Fibroblast of skin of left biceps (primary cell): ENCODE measurements at places on chromosomes 11 and 22.

DNA sequence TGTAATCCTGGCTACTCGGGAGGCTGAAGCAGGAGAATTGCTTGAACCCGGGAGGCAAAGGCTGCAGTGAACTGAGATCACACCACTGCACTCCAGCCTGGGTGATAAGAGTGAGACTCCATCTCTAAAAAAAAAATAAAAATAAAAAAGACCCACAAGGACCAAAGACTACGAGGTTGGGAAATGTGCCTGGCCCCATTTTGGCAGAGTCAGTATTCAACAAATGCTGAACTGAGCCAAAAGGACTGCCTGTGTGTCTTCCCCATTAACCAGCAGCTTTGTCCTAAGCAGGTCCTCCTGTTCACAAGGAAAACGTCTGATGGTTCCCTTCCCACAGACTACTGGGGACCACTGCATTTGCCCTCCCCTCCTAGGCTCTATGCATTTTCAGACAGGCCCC, 27.6 kb downstream of the ADORA2A start:
- no peak for DNase-seq

DNA sequence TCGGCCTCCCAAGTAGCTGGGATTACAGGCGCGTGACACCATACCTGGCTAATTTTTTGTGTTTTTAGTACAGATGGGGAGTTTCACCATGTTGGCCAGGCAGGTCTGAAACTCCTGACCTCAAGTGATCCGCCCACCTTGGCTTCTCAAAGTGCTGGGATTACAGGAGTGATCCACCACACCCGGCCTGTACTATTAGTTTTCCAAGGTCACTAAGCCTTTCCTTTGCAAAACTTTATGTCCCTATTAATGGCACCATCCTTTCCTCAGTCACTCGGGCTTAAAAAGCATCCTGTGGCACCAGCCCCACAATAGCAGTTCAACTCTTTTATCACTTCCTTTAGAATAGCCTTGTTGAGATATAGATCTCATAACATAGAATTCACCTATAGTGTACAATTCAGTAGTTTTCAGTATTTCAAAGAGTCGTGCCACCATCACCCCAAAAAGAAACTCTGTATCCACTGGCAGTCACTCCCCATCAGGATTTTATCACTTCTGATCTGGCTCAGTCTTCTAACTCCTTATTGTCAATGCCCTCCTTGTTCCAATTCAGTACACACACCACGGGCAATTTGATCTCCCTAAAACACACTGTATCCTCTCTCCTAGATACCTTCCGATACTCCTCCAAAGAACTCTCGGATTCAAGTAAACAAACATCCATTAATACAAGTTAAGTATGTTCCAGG, 921 bp upstream of the BCL2L13 start:
- no peak for DNase-seq

GRCh38 chr11:126393143-126393542, 37.7 kb downstream of the ST3GAL4 start:
- DNase-seq, result no peak

- DNase-seq, result no peak
These were observed 55.5 kb downstream of the FAM76B start for GRCh38 chr11:95734009-95734572.

DNA sequence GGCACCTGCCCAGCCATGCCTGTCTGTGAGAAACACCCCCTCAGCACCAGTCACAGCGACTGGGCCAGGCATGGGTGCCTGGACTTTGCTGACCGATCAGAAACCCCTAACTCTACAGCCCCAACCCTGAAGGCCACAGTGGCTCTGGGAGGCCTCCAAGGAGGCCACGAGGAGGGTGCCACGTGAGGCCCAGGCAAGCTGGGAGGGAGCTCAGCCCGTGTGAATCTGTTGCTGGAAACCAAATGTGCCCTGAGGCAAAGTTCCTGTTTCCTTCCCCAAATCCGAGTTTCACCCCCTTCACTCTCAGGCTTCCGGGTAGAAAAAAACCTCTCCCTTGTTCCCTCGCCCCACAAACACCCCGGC, 1.3 kb downstream of the UNC93B1 start:
- no peak for DNase-seq

DNA sequence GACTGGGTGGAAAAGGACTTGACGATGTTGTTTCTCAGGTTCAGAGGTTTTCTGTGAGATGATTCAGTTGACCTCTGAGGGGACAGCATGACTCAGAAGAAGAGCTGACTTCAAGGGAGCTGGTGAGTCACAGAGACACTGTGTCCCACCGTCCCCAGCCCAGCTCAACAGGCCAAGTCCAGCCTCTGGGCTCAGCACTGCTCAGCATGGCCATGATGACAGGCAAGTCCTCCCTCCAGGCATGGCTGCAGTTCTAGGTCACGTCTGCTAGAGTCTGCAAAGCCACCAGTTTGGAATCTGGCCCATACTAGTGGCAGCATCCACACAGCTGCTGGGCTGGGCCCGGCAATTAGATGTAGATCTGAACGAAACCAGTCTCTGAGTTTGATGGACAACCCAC, 12.9 kb downstream of the TRIM29 start:
- no peak for DNase-seq

- DNase-seq, result peak; percentile 85
These were observed 268.6 kb upstream of the SESN3 start for GRCh38 chr11:95499516-95500135.

DNA sequence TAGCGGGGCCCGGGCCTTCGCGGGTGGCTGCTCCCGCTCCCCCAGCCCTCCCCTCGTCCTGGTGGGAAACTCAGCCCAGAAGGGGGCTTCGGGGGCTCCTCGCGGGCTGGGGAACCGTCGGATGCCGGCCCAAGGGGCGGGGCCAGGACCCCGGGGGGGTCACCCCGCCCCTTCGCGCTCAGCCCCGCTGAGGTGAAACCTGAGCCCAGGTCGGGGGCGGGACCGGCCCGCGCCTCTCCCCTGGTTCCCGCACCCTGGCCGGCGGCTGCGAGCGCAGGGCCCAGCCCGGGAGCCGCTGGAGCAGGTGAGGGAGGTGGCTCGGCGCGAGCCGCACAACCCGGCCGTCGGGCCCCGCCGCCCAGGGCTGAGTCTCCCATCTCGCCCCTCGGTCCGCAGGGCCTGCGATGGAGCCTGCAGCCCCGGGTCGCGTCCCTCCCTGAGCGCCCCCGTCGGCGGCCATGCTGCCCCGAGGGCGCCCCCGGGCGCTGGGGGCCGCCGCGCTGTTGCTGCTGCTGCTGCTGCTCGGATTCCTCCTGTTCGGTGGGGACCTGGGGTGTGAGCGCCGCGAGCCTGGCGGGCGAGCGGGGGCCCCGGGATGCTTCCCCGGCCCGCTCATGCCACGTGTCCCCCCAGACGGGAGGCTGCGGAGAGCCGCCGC, at the start of gene LARGE2:
Gene LARGE2 (plus strand): TSS at position 232 of the 658 bp plus-strand sequence. CDS start 227 bp downstream, at position 459.
- DNase-seq, result no peak

- DNase-seq, result no peak
These were observed 11.1 kb downstream of the APOL5 start for GRCh38 chr22:35728639-35729308.

DNA sequence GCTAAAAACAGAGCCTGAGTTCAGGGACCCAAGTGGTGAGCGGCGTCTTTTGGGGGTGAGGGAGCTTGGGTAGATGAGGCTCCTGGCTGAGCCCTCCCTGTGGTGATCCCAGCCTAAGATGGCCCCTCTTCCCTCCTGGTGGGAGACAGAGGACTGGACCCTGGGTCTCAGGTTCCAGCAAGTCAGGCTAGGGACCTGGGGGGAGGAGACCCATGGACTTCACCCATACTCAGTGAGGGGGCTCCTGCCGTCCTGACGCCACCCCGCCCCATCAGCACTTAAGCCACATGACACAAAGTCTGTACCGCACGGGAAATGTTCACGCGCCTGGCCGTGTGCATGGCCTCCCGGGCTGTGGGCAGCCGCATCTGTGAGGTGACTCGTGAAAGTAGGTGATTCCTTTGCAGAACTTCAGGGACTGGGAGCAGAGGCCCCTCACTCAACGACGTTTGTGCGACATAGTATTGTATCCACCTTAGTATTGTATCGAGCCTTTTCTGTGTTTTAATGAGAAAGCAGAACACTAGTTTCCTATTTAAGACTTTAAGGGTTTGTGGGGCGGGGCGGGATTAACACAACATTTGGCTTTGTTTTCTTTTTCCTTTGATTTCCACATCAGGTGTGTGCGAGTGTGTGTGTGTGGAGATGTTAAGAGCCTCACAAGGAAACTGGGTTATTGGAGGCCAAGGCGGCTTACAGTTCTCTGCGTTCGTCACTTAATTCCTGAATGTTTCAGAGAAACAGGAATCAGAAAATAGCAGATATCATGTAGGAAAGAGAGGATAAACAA, 18.4 kb upstream of the TMEM191C start:
- no peak for DNase-seq

DNA sequence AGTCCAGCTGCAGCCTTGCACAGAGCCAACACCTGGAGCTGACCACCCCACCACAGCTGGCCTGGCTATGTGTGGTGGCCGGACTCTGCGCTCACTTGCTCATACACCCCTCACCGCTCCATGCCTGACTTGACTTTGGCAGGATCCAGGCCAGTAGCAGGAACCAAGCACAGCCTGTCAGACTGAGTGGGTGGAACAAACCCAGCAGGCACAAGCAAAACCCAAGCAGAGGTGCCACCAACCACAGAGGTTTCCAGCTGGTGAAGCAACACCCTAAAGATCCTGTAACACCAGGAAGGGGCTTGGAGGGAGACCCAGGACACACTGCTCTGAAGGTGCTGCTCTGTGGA, 44.9 kb upstream of the WNT11 start:
- no peak for DNase-seq

GRCh38 chr11:114216796-114217180, 79.4 kb upstream of the NNMT start:
- DNase-seq, result no peak

DNA sequence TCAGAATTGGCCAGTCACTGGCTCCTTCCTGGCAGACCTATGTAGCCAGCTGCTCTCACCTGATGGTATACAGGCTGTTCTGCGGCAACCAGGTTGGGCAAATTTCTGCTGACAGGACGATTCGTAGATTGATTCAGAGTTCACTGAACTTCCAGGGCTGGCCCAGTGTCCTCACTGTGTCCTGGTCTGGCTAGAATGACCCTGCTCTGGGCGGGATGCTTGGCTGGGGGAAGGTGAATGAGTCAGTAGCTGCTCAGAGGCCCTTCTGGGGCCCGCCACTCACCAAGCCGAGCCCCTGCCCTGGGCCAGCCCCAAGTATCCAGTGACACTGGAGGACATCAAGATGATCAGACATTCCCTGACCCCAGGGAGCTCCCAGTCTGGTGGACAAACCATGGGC, 62.9 kb upstream of the WNT11 start:
- DNase-seq, result no peak

DNA sequence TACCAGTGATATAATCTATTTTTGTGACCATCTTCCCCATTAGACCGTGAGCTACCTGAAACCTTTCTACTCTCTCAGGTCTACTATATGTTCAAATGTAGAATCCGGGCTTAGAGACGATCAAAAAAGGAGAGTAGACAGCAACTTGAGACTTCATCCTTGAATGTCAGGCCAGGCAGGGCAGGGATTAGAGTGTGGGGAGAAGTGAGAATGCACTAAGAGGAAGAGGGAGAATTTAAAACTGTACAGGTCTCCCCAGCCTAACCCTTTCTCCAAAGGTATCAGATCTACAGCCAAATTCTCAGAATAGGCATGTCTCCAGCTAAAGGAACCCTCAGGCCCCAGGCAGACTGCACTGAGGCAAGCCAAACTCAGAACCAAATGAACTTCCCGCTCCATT, 935 bp downstream of the LAMTOR1 start:
- no peak for DNase-seq

- no peak for DNase-seq
These were observed 479 bp downstream of the ZNF280A start for GRCh38 chr22:22519591-22519990.

DNA sequence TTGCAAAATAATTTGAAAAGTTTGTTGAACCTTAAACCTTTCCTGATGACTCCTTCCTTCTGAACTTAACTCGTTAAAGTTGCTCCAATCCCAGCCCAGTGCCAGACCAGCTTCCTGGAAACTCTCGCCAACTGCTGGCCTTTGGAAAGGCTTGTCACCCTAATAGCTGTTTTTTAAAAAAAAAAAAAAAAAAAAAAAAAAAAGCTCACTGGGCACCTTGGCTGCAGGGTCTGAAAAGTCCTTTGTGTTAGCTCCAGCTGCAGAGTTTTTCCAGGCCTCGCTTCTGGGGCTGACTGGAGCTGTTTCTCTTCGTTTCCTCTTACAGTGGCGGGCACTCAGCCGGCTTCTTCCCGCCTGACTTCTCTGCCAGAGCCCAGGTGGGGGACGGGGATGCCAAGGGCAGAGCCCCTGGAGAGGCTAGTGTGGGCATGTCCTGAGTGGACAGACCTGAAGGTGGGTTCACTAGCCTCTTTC, 25.1 kb downstream of the KCNQ1OT1 start:
- DNase-seq, result no peak

DNA sequence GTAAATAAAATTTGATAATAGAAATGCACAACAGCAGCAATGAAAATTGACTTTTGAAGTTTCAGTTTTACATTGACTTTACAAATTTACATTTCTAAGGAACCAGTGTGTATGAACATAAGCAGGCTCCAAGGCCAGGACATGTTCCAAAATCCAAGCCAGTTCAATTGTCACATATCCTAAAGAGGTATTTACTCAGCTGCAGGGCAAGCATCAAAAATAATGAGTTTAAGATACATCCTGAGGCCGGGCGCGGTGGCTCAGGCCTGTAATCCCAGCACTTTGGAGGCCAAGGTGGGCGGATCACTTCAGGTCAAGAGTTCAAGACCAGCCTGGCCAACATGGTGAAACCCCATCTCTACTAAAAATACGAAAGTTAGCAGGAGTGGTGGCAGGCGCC, 39.0 kb upstream of the AKIP1 start:
- DNase-seq, result no peak

DNA sequence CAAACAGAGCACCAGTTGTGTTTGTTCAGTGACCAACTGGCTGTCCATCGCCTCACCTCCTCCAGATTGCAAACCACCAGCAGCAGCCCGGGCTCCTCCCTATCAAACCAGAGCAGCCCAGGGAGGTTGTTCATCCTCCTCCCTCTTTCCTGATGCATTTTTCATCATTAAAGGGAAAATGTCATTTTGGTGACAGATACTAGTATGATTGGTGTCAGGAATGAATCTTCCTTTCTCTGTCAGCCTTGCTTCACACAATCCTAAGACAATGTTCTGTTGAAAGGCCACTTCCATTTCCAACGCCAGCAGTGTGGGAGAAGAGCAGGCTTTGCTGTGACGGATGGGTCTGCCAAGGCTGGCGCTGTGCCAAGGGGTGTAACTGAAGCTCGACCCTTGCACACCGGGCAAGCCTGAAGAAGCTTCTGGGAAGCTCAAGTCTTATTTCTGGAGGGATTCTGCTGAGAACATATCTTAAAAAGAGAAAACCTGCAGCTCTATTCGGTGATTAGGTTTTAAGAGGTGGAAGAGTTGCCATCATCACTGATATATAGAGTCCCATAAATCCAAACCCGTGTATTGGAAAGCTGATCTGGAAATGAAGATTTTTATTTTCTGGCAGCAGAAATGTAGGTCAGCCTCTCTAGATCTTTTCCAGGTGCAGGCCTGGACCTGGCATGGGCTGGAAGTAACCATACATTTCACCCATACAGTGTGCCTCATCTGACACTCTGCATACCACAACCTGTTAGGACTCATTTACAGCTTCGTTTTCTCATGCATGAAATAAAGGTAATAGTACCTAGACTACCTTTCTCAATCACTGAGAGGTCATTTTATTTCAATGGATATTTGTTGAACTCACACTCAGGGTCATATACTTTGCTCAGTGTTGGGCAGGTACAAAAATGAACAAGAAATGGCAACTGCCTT, 524.5 kb downstream of the NTM start:
- no peak for DNase-seq

- no peak for DNase-seq
These were observed 36.9 kb downstream of the CHRDL2 start for GRCh38 chr11:74694136-74694930.
